ENCODE measurements at places on chromosomes 5 and 9.

DNA sequence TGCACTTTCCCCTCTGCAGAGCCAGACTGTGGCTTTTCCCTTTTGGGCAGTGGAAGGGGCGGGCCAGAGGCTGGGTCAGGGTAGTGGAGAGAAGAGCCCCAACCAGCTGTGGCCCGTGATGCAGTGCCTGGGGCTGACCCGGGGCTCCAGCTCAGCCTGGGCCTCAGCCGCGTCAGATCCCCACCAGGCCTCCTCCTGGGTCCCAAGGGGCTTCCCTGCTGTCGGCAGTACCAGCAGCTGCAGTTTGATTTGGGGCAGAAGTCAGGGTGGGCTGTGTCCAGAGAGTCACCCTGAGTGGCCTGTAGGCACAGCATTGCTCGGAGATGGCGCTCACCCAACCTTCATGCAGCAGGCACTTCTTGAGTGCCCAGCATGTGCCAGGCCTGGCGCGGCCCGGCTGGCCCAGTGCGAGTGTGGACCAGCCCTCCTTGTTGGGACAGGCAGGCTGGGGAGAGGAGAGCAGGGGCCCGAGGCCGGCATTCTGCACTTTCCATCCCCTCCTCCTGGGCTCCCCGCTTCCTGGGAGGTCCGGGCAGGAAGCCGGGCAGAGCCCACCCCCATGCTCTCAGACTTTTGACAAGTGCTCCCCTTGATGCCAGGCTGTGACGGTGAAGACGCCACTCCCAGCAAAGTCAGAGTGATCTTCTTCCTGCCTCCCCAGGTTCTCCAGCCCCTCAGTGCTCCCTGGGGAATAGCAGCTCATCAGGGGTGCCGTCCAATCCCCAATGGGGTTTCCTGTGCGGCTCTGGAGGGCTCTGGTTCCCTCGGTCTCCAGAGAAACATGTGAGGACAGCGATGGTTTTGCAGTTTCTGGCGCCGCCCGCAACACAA lies 88.3 kb upstream of the COL5A1 start:
- no peak for DNase-seq

- DNase-seq, result no peak
These were observed 44.8 kb downstream of the PAPPA start for GRCh38 chr9:116198344-116198743.

DNA sequence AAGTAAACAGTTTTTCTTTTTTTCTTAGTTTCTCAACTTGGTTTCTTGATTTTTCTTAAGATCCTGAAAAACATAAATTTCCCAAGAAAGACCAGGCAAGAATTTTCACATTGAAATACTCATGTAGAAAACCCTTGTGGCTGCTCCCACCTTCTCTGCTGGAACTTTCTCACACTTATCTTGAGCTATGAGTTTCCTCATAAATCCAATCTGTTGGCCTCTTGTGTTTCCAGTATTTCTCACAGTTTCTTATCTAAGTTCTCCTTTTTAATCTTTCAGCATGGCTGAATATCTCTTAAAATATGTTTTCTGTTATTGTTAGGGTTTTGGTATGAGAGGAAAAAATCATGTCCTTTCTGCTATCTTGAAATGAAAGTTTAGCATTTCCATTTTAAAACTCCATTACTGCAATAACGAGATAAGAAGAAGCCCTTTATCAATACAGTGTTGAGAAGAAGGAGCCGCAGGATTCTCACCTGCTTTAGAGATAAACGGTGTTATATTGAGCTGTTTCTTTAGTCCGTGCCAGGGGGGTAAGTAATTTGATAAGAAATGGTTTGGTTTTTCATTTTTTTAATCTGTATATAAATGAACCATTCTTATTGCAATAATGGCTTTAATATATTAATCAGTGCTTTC lies 89.3 kb downstream of the ALDH1A1 start:
- no peak for DNase-seq

DNA sequence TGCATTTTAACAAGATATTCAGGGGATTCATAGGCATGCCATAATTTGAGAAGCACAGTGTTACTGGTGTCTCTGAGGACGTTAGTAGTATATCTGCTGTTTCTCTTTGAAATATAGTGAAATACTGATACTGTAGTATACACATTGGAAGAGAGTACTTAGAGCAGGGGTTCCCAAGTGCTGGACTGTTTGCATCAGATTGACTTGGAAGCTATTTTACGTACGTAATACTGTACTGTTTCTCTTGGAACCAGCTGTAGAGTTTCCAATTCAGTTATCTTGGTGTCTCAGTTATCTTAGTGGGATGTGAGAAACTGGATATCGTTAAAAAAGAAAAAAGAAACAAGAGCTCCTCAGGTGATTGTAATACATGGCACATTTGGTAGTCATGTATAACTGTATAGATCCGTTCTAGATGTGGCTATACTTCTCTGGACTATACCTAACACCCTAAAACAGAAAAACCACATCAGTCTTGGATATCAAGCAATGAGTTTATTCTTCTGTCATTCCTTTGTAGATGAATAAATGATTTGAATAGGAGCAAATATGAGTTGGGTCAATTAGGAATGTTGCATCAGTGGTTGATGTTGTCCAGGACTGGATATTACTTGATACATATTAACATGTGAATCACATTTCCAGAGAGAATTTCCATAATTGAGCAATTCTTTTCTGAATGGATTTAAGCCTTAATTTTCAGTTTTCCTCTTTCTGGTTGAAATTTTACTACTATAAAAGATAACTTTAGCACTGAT lies 33.4 kb downstream of the PRRC1 start:
- no peak for DNase-seq

DNA sequence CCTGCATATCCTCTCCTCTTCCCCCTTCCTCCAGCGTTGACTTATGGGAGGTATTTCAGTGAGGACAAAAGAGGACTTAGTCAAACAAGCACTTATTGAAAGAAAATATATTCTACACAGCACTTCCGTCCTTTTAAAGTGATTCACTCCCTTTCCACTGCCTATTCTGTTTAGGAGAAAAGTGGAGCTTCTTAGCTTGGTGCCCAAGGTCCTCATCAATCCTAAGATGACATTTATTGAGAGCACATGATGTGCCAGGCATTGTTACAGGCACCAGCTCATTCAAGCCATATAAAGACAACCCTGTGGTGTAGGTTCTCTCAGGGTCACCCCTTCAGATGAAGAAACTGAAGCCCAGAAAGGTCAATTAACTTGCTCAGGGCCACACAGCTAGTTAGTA lies 95.9 kb downstream of the KCNIP1 start:
- no peak for DNase-seq

DNA sequence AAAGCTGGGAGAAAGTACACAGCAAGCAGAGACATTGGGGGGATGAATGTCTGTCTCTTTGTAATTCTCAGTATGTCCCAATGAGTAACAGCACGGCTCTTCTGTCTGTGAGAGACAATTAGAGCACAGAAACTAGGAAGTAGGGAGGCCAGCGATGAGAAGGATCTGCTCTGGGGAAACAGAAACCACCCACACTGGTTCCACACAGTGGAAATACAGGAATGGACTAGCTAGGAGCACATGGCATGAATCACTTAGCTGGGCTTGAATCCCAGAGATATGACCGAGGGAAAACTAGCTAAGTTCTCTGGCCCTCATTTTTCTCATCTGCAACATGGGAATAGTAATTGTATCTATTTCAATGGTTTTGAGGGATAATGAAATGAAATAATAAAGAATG lies 895.9 kb downstream of the TLE4 start:
- no peak for DNase-seq

DNA sequence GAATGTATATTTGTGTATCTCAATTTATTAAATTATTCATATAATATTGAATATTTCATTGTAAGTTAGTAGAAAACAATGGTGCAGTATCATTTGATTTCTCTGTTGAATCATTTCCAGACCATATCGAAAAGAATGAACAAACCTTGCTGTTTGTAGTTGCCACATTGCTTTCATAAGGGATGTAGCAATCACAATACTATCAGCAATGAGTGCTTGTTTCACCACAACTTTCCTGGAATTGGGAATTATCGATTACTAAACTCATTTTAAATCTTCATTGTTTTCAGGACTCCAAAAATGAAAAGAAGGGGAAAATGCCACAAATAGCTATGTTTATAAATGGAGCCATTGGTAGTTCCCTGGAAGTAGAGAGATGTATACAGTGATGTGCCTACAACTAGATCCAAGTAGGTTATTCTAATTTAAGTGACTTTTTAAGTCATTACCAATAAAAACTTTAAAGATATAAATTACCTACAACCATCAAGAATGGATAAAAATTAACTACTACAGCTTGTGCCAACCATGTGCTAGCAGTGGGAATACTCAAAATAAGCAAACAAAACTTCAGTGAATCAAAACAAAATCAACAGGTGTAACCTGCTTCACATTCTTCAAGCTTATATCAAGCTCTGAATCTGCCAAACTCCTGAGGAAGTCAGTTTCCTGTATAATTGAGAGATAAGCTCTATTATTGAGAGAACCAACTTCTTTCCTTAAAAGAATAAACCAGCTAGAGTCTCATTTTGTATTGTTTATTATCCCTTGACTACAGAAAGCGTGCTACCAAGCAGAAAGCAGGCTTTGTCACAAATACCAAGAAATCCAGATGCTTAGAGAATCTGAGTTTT lies 358.6 kb downstream of the ADGRV1 start:
- no peak for DNase-seq

DNA sequence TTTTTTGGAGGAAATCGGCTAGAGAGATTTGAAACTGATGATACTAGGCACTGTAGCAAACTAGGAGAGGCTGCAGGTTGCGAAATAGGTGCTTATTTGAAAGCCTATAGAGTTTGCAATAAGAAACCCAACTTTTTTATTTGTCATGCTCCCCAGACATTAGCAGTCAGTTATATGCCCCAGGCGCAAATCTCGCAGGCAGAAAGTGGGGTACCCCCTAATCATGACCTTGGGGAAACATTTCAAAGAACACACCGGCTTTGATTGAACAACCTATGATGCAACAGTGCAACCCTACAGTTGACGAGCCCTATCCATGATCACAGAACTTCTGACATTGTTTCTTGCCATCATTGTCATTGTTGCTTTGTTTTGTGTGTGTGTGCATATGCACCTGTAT lies 510.5 kb downstream of the RAB3C start:
- no peak for DNase-seq

DNA sequence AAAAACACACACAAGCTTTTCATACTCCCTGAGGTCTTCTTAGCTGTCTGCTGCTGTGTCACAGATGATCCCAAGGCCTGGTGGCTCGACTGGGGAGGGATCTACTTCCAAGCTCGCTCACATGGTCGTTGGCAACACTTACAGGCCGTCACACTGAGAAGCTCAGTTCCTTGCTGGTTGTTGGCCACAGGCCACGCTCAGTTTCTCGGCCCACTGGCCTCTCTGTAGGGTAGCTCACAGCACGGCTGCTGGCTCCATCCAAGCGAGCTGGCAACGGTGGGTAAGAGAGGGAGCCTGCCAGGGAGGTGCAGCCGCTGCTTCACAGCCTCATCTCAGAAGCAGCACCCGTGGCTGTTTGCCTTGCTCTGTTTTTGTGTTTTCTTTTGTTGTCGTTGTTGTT lies 43.8 kb upstream of the GFPT2 start:
- DNase-seq, result no peak

DNA sequence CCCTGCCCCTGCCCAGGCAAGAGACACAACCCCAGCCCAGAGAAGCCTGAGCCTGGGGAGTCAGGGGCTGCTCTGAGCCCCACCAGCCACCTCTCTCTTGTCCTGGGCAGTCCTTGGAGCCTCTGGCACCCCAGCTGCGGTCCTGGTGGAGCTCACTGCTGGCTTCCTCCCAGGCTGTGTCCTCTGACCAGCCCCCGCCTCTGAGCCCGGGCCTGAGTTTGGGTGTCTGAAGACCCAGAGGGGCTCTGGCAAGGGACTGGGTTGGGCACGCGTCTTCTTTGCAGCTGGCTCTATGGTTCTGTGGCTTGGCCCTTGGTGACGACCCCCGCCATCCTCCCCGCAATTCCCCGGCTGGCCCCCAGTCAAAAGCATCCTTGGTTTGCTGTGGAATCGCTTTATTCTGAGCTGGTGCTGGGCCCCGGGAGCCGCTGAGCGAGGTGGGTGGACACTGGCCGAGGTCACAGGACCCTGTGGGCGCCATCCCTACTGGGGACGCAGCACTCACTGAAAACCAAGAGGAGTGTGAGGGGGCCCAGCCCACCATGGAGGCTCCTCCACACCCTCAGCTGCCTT lies 985 bp upstream of the LCN10 start:
- no peak for DNase-seq

DNA sequence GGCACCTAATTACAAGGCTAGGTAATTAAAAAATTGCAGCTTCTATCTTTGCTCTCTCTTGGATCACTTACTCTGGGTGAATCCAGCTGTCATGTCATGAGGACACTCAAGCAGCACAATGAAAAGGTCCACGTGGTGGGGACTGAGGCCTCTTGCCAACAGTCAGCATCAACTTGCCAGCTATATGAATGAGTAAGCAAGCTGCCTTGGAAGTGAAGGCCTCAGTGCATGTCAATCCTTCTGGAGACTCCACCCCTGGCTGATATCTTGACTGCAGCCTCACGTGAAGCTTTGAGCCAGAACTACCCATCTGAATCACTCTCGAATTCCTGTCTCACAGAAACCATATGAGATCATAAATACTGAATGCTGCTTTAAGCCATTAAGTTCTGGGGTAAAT lies 140.5 kb downstream of the SNX18 start:
- DNase-seq, result no peak

- no peak for DNase-seq
These were observed 69.5 kb upstream of the OSMR start for GRCh38 chr5:38776149-38776896.

DNA sequence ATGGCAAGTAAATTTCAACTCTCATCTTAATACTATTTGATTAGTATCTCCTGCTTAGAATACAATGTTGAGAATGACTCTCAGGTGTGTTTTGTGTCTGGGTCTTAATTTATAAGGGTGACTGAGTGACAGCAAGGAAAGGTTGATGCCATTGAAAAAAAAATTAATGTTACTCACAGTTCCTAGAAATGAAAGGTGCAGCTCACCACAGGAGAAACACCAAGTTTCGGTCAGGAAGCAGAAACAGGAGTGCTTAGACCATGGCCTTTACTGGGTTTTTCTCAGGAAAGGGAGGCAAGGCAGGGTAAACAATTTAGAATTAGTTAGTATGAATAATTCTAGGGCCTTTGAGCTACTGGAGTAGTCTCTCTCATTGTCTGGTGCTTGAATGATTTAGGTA lies 159.2 kb upstream of the C9orf72 start:
- DNase-seq, result no peak

DNA sequence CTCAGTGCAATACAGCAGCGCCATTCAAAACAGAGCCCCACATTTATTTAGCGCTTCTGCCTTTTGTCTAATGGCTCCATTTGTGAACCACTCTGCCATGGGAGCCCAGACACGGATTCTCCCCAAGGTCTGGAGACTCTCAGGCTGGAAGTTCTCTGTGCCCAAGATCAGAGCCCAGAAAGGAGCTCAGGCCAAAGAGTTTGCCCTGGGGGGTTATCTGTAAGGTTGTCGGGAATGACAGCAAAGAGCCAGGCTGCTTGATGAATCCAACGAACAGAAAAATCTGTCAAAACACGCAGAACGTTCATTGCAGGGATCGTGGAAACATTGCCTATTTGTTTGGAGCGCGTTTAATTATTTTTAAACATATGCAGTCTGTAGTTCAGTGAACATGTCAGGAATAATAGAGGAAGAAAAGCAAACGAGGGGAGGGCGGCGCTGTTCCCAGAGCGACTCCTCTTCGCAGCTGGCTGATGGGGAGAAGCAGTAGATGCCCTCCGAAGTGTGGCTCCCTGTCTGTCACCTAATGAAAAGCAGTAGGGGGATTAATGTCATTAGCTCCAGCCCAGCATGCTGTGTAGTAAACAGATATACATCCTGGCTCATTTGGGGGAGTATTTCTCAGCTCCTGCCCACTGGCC lies 464.9 kb upstream of the MPDZ start:
- no peak for DNase-seq

All from brain pericyte (primary cell).